ENCODE measurements at places on chromosomes 4 and X.

DNA sequence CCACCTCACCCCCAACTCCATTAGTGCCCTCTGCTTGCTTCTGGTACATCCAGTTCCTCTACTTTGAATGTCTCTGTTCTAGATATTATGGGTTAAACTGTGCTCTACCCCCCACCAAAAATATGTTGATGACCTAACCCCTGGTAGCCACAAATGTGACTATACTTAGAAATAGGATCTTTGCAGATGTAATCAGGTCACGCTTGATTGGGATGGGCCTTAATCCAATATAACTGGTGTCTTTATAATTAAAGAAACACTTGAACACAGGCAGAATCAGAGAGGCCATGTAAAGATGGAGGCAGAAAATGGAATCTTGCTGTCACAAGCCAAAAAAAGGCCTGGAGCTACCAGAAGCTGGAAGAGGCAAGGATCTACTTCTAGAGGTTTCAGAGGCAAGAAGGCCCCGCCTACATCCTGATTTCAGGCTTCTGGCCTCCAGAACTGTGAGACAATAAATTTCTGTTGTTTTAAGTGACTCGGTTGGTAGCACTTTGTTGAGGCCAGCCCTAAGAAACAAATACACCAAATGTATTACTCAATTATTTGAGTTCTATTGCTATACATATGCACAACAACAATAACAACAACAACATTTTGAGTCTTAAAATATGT lies 220.0 kb downstream of the PPP3CA start:
- peaks cover 6% of the 10 kb centered on the region for H3K36me3 ChIP-seq
- peaks cover 14% of the 10 kb centered on the region for H3K4me1 ChIP-seq
- no peak overlapping the region for H3K4me3 ChIP-seq

DNA sequence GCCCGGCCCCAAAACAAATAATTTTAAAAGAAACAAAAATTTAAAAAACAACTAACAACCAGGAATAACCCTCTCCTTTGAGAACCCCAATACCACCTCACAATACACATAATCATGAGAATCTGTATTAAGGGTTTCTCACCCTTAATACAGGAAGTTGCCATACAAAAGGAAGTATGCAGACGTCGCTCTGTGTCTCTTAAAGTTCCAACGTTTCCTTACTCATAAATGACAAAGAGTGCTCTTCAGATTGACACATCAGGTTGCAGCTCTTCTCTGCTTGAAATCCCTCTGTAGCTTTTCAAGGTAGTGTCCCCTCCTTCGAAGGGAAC lies 73.9 kb upstream of the IRF2 start:
- H3K4me1 ChIP-seq = peaks cover 15% of the 10 kb centered on the region
- DNase-seq = no peak
- no peak overlapping the region for H3K27ac ChIP-seq
- peaks cover 8% of the 10 kb centered on the region for H3K27me3 ChIP-seq
- peak overlapping the region; percentile 65 for H3K4me3 ChIP-seq

GRCh38 chr4:67580577-67580976 lies 22.1 kb downstream of the STAP1 start:
- no peak overlapping the region for H3K4me3 ChIP-seq
- no peak overlapping the region for H3K27ac ChIP-seq
- H3K36me3 ChIP-seq = no peaks in the 10 kb centered on the region

DNA sequence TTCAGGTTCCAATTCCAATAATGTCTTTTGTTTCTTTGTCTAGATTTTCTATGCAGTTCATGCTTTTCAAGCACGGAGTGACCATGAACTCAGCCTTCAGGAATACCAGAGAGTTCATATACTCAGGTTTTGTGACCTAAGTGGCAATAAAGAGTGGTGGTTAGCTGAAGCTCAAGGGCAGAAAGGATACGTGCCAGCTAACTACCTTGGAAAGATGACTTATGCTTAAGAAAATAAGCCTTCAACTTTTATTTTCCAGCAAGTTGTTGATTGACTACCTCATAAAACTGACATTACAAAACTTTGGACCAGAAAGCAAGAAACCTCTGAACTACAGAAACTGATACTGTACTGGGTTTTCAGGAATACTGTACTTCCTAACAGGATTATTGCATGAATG lies 30.8 kb downstream of the INTS12 start:
- no peaks in the 10 kb centered on the region for H3K4me1 ChIP-seq
- H3K36me3 ChIP-seq = peaks cover 6% of the 10 kb centered on the region
- H3K4me3 ChIP-seq = no peak overlapping the region
- DNase-seq = no peak
- H3K27me3 ChIP-seq = peaks cover 19% of the 10 kb centered on the region
- H3K27ac ChIP-seq = no peak overlapping the region

DNA sequence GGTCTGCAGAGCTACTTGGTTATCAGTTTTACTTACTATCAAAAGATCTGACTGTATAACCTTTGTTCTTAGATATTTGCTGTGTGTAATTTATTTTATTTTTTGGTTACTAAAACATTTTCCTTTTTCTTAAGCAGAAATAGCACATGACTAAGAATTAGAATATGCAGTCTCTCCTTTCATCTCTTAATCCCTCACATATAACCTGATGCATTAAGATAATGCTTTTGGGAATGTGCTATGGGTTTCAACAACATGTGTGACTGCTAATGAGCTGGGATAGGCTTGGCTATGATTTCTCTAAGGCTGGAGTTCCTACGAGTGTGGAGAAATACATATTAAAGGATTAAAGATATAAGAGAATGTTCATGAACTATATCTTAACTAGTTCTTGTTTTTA lies 41.5 kb downstream of the SHROOM3 start:
- DNase-seq = no peak
- peaks cover 8% of the 10 kb centered on the region for H3K36me3 ChIP-seq
- H3K4me3 ChIP-seq = no peak overlapping the region
- no peak overlapping the region for H3K27ac ChIP-seq
- peaks cover 13% of the 10 kb centered on the region for H3K27me3 ChIP-seq

DNA sequence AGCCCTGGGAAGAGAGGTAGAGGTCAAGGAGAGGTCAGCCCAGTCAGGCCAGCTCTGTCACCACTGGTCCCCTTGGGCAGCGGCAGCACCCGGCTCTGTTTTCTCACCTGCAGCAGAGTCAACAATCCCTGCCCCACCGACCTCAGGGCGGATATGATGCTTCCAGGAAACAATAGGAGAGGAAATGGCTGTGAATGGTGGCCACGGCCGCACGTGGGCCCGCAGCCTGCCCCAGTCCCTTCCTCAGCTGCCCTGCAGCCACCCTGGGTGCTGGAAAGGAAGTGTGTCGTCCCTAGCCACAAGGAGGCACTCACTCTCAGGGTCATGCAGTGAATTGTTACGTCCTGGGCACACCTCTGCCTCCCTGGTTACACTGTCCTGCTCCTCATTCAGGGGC lies 92.5 kb upstream of the ENPP6 start:
- H3K36me3 ChIP-seq = no peaks in the 10 kb centered on the region
- H3K4me3 ChIP-seq = no peak overlapping the region
- H3K27ac ChIP-seq = no peak overlapping the region
- no peak for DNase-seq
- H3K27me3 ChIP-seq = peaks cover 2% of the 10 kb centered on the region

GRCh38 chr4:174859904-174860303 lies 30.9 kb upstream of the GLRA3 start:
- H3K27me3 ChIP-seq = peaks cover 9% of the 10 kb centered on the region
- H3K4me1 ChIP-seq = no peaks in the 10 kb centered on the region
- no peaks in the 10 kb centered on the region for H3K36me3 ChIP-seq
- H3K27ac ChIP-seq = no peak overlapping the region
- no peak for DNase-seq

DNA sequence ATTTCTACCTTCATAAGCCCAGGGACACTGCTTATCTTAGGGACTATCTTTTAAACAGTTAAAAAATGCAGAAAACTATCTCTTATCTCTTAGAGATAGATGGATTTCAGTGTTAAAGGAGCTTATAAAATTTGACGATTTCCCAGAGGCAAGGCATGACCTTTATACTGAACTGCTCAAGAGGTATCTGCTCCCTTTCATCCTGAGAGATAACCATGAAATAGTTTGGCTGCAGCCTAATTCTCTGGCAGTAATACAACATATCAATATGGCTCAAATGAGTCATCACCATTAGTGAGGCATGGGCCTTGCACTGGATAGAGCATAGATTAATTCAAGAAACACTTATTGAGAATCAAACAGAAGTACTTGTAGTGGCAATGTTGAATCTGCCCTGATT lies 348.2 kb upstream of the GRIA3 start:
- no peak for DNase-seq
- H3K27me3 ChIP-seq = no peaks in the 10 kb centered on the region
- H3K27ac ChIP-seq = no peak overlapping the region
- no peaks in the 10 kb centered on the region for H3K36me3 ChIP-seq
- H3K4me3 ChIP-seq = no peak overlapping the region
